ENCODE measurements at places on chromosomes 16 and 17.
A peak's percentile ranks its signal among the peaks of the same experiment; 100 is the strongest.

- peak; percentile 69 for DNase-seq
These were observed 90.5 kb upstream of the SOX9 start for GRCh38 chr17:72030067-72030899.

- DNase-seq, result peak; percentile 82
These were observed 690 bp downstream of the PITPNC1 start for GRCh38 chr17:67377488-67378453.

- no peak for DNase-seq
These were observed 7.7 kb upstream of the ST6GALNAC2 start for GRCh38 chr17:76593384-76593826.

- DNase-seq, result no peak
These were observed 1301.0 kb upstream of the CDH8 start for GRCh38 chr16:63337264-63337663.

GRCh38 chr17:534071-534691 is 180.5 kb downstream of the VPS53 start:
- peak; percentile 94 for DNase-seq

Measured in Kasumi-1 (cell line).